Stimulated activated CD4-positive, alpha-beta T cell treated with anti-CD3 and anti-CD28 coated beads, Interleukin-2, amount 100 ng/mL, for 48 hours (primary cell): ENCODE measurements at places on chromosomes 11 and 22.

DNA sequence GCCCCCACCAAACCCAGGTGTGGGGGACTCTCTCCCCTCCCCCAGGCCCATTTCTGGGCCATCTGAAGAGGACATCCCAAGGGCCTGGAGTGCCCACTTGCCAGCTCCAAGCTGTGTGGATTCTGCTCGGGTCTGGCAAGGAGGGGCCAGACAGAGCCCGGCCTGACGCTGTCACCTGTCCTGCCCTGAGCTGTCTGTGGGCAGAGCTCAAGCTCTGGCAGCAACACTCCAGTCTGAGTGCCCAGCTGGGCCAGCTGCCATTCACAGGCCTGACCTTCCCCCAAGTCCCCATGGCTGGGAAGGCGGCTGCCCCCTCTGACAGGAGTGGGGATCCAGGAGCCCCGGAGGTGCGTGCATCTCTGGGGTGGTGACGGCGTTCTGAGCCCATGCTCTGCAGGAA, 6.2 kb upstream of the PIM3 start:
- no peak for DNase-seq

DNA sequence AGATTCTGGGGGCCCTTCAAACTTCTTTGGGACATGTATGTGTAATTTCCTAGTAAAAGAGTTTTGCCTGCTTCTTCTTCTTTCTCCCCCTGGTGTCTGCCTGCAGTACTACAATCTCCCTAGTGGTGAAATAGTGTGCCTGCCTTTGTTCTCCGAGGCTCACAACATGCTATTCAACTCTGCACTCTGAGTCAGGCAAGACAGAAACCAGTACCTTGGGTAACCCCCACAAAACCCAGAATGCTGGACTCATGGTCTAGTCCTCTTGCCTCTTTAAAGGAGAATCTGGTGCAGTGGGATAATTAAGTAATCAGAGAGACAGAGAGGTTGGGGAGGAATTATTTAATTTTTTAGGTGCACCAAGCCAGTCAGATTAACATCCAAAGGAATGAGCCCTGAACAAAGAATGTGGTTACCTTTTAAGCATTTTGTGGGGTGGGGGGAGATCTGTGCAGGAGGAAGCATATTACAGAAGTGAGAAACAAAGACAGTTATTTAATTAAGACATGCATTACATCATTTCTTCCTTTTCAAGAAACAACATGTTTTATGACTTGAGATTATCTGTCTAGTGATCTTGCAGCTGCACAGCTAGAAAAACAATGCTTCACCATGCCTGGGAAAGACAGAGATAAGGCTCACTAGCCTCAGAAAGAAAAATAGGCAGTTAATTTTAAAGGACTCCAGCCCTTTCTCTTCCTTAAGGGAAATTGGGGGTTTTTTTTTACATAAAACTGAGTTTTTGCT, 11.0 kb upstream of the MS4A6A start:
- peak; percentile 70 for DNase-seq

DNA sequence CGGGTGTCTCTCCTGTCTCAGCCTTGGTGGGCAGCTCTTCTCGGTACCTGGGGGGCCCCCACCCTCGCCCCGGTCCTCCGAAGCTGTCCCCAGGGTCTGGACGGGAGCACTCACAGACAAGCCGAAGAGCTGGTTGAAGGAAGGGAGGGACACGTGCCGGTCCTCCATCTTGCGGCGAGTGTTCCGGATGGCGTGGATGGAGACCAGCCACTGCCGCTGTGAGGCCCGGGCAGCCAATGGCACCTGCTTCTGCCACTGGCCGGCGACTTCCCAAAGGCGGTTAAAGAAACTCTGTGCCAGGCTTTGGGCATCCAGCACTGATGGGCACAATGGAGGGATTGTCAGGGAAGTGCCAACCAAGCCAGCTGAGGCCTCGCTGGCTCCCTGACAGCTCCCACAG, 18.7 kb downstream of the PPM1F start:
- no peak for DNase-seq

DNA sequence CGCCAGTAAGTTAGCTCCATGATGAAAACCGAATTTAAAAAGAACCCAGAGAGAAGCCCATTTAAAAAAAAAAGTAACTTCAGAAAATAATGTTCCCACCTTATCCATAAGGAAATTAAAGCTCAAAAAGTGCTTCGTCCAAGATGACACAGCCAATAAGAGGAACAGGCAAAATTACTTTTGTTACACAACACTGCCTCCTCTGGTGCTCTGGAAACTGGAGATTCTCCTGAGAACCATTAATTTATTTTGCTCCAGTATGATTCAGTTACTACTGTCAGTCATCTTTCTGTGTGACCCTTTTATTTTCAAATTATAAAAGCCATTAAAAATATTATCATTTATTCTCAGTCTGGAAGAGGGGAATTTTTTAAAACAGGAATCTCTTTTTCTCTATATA, 2.0 kb downstream of the IFT27 start:
- no peak for DNase-seq

GRCh38 chr11:133957900-133958299, 1.1 kb upstream of the IGSF9B start:
- DNase-seq, result no peak

- DNase-seq, result no peak
Observed at GRCh38 chr22:24244144-24244787, 616 bp downstream of the GGT5 start.

GRCh38 chr11:71530602-71531001, 3.5 kb downstream of the KRTAP5-7 start:
- DNase-seq, result no peak

- no peak for DNase-seq
Observed at GRCh38 chr11:17184882-17185587, 22.8 kb downstream of the PIK3C2A start.

DNA sequence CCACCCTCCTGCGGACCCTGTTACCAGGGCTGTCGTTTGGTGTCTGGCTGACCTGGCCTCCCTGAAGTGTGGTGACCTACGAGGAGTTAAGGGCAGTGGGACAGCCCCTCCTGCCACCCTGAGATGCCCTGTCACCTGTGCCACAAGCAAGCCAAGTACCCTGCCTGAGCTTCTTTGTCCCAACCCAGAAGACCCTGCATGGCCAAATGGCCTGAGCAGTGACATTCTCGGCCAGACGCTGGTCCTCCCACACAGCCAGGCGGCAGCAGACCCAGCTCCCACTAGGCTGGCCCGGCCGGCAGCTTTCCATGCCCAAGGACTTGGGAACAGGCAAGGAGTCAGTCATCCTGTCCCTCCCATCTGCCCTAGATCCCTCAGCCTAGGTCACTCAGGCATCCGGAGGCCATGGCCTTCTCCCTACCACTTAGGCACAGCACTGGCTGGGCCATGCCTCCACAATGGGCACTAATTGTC, 7.6 kb downstream of the ARVCF start:
- DNase-seq, result no peak

DNA sequence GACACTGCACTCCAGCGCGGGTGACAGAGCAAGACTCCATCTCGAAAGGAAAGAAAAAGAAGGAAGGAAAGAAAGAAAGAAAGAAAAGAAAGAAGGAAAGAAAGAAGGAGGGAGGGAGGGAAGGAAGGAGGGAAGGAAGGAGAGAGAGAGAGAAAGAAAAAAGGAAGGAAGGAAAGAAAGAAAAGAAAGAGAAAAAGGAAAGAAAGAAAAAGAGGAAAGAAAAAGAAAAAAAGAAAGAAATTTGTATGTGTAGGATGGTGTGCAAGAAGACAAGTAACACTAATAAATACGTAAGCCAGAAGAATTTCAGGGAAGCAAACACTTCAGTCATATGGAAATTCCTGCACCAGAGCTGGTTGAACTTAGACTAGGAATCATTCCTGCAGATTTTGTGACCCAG, 618 bp downstream of the OR8D1 start:
- no peak for DNase-seq

DNA sequence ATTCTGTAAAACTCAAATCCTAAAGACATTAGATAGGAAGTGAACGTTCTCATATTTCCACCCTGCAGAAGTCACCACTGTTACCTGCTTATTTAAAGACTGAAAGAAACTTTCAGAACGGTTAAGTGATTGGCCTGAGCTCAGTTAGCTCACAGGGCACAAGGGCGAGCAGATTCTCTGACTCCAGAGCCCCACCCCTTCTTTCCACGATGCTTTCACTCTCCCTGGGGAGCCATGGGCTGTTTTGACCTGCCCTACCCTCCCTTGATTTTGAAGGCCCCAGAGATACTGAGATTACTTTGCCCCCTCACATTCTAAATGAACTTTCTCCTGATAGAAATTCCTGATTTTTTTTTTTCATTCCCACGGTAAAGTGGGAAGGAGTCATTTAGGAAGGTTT, 33.9 kb downstream of the ARHGAP1 start:
- DNase-seq, result no peak

DNA sequence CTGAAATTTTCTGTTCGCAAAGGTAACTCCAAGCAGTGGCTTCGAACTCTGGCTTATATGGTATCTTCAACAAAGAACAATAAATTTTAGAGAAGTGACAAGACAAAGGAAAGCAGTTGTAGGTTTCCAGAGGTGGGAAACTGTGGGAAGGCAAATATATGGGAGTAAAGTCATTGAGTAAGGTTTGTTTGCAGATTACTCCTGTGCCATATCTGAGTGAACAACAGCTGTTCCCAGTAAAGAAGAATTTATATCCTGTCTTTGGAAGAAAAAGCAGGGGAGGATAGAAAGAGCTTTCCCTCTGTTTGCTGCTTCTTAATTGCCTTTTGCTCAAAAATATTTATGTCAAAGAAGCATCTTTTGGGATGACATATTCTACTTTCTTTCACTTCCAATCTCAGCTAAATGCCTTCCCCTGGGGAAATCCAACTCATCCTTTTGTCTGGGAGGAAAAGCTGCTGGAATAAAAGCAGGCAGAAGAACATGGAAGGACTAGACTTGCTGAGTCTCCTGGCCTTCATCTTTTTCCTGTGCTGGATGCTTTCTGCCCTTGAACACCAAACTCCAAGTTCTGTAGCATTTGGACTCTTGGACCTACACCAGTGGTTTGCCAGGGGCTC, 10.4 kb upstream of the RCN1 start:
- no peak for DNase-seq

- no peak for DNase-seq
Observed at GRCh38 chr11:130066338-130066737, 3.4 kb upstream of the APLP2 start.

DNA sequence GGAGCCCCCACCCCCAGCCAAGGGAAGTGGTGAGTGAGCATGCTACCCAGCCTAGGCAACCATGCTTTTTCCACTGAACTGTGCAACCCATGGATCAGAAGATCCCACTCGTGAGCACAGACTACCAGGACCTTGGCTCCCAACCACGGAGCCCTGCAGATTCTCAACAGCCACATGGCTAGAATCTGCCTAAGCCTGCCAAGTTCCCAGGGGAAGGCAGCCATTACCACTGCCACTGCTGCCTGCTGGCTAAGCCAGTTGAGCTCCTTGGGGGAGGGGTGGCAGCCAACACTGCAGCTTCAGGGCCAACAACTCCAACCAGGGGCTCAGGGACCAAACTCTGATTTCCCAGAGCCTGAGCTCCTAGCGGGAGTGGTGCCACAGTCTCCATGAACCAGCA, 195.8 kb downstream of the DLG2 start:
- DNase-seq, result no peak

DNA sequence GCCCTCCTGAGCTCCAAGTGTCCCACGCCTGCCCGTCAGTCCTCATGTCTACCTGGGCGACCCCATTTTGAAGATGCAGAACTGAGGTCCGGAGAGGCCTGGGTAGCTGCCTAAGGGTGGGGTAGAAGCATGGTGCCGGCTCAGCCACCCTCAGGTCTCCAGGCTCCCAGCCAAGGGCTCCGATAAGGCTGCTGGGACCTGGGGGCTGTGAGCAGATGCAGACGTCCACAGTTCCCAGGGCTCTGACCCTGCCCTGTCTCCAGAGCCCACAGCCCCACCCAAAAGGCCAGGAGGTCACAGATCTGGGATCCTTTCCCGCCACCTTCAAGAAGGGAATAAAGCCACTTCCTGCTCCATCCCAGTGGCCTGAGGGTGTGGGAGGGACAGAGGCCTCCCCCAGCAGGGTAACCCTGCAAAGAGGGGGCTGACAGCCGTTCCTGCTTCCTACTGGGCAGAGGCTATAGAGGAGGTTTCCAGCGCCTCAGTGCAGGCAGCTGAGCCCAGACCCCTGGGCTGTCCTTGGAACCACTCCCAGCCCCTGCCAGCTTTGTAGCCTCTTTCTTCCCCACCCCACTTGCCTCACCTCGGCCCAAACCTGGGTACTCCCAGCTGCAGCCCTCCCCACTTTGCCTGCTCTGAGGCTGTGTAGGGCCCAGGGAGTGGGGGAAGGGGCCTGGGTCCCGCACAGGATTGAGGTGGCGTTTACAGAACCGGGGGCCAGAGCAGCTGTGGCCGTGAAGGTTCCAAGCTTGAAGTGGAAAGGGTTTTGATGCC, 85.5 kb downstream of the CDKN1C start:
- no peak for DNase-seq

DNA sequence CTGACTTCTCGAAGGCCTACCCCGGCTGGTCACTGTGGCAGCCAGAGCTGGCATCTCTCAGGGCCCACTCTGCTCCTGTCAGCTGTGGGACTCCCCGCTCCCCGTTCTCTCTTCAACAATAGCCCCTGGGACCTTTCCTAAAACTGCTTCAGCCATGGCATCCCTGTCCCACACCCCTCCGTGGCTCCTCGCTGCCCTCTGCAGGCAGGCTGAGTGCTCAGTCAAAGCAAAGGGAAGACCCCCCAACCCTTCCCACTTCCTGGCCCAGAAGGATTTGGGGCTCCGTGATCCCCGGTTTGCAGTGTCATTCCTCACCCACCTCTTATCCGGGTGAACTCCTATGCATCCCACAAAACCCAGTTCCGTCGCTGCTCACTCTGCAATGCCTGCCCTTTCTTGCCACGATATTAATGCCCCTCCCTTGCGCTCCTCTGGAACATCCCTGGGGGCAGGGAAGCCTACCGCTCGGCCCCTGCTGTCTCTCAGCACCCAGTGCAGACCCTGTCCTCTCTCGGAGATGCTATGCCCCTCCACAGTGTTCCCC, 1.6 kb upstream of the TH start:
- no peak for DNase-seq

GRCh38 chr11:110081462-110082376, 11.5 kb upstream of the ZC3H12C start:
- DNase-seq, result no peak

DNA sequence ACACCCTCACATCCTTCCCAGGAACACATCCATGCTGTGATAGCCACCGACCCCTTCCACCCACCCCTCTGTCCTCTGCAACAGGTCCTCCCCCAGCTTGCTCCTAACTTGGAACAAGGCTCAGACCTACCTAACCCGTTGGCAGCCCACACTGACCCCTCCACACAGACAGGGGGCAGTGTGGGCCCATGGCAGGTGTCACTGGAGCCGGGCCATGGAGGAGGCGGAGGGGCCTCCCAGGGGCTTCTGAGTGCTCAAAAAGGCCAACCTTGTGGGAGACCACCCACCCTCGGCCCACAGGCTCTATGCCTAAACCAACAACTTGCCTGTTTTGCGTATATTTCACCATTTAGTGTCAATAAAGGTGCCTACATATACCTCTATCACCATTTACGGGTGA, 57.0 kb downstream of the CERK start:
- no peak for DNase-seq

GRCh38 chr11:100619484-100619883, 67.6 kb upstream of the ARHGAP42 start:
- DNase-seq, result no peak

DNA sequence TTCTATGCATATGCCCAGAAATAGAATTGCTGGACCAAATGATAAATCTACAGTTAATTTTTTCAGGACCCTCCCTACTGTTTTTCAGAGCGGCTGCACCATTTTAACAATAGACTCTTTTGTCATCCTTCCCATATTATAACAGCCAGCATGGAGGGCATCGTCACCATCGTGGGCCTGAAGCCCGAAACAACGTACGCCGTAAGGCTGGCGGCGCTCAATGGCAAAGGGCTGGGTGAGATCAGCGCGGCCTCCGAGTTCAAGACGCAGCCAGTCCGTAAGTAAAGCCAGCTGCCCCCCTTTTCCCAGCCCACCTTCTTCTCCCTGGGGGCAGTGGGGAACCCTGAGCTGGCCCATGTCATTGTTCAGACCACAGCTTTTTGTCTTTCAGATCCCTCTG, 79.5 kb upstream of the TTC12 start:
- no peak for DNase-seq
